ENCODE measurements at places on chromosomes 6 and 20.

DNA sequence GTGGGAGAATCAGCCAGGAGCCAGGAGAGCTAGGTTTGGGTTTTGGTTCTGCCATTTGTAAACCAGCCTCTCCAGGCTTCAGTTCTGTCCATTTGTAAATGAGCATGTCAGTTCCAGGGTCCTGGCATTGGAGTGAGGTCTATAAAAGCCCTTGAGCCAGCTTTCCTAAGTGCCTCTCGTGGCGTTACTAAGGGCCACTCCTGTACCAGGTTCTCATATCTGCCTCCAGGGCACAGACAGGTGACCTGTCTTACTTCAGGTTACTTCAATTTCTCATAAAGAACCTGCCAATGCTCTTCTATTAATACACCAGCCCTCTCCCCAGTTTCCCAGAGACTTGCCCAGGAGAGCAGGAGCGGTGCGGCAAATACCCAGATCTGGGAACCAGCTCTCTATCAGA is 101.9 kb downstream of the VEGFA start:
- DNase-seq: no peak

GRCh38 chr6:130908188-130908587 is 81.0 kb downstream of the SMLR1 start:
- DNase-seq: no peak

DNA sequence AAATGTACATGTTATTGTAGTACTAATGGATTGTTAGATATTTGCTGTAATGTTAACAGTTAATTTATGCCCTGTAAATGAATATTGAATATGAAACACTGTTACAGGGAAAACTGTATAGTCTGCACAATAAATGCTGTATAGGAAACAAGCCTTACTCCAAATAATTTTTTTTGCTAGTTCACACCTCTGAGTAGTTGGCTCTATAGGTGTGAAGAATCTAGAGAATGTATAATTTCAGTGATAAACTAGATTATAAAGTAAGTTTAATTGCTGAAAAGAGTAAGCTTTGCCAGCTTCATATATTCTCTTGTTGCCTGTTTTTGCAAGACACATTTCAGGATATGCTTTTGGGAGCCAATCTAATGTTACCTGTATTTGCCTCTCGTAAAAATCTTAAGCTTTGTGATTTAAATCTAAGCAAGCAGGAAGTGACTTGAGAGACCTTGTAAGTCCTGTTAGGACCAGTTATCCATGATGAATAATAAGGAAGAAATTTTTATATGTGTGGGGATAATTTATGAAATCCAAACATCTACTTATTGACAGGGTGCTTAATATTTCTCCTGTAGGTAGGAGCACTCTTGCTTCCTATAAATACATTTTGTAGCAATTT is 232.4 kb downstream of the ZFAND3 start:
- DNase-seq: no peak

DNA sequence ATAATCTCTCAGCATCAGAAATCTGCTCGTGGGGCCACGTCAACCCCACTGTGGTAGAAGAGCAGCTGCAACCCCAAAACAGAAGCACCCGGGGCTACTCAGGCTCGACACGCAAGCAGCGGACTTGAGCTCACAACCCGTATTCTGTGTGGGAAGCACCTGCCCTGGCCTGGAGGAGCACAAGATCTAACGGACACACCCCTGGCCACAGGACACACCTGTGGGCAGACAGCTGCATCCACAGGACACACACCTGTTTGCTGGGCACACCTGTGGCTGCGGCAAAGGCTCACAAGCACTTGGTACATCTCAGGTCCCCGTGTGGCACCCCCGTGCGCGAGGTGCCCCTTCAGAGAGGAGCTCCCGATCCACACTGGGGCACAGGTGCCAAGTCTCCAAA is 36.5 kb downstream of the ZBTB46 start:
- no peak for DNase-seq

GRCh38 chr6:20856681-20857288 is 322.5 kb downstream of the CDKAL1 start:
- DNase-seq: no peak

DNA sequence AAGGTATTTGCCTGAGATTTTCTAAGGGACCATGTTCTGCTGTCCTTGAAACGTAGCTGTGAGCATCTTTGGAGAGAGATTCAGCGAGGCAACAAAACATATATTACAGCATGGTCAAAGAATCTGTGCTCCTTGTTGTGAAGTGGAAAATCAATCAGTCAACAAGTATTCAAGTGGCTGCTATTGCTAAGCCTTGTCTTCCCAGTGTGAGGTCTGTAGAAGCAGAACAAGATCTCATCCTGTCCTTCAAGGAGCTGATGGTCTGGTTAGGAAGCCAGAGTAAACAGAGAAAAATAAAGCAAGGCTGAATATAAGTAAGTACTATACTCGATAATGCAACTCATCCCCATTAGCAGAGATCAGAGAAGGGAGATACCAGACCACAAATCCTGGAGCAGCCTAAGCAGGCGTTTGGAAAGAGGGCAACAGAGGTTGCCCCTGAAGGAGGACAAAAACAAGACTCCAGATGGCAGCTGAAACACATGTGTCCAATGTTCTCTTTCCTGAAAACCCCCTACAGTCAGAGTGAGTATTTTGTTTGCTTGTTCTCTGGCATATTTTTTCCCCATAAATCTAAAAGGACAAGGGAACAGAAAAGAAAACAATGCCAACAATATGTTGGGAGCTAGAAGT is 392.0 kb downstream of the SYNE1 start:
- no peak for DNase-seq

- DNase-seq: no peak
Measured at GRCh38 chr6:10884245-10884972, 2.4 kb upstream of the SYCP2L start.

- no peak for DNase-seq
Measured at GRCh38 chr20:56987986-56988385, 278.5 kb downstream of the BMP7 start.

DNA sequence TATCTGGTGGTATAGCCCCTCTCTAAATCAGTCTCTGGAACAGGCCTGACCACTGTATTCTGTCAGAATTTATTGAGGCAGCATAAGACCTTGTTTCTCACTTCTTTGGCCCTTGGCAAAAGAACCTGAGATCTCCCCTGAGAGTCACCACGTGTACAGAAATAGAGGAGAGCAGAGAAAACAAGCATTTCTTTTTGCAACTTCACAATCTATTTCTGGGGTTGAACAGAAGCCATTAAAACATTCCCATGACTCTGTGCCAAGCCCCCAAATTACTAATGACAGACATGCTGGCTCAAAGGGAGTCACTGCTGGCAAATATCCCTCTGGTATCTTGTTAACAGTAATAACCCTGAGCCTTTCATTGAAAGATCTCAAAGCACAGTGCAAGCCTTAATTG is 395.3 kb downstream of the MAFB start:
- DNase-seq: no peak

Measured in activated CD8-positive, alpha-beta memory T cell treated with anti-CD3 and anti-CD28 coated beads, Interleukin-2, amount 50 U/mL, for 48 hours (primary cell).